ENCODE measurements at places on chromosomes 2 and 18.

- H3K27ac ChIP-seq = no peak overlapping the region
- peak overlapping the region; percentile 15 for H3K4me3 ChIP-seq
- H3K36me3 ChIP-seq = peaks cover 6% of the 10 kb centered on the region
These were observed 831 bp upstream of the D2HGDH start for GRCh38 chr2:241733391-241734207.

- H3K36me3 ChIP-seq = no peaks in the 10 kb centered on the region
- H3K4me3 ChIP-seq = no peak overlapping the region
- no peaks in the 10 kb centered on the region for H3K27me3 ChIP-seq
- no peak overlapping the region for H3K27ac ChIP-seq
- H3K4me1 ChIP-seq = peaks cover 8% of the 10 kb centered on the region
These were observed 24.9 kb upstream of the CATIP start for GRCh38 chr2:218331745-218332144.

- no peak for DNase-seq
- no peaks in the 10 kb centered on the region for H3K27me3 ChIP-seq
- H3K4me1 ChIP-seq = peaks cover 2% of the 10 kb centered on the region
- H3K36me3 ChIP-seq = no peaks in the 10 kb centered on the region
These were observed 7.3 kb upstream of the ATL2 start for GRCh38 chr2:38384338-38384737.

DNA sequence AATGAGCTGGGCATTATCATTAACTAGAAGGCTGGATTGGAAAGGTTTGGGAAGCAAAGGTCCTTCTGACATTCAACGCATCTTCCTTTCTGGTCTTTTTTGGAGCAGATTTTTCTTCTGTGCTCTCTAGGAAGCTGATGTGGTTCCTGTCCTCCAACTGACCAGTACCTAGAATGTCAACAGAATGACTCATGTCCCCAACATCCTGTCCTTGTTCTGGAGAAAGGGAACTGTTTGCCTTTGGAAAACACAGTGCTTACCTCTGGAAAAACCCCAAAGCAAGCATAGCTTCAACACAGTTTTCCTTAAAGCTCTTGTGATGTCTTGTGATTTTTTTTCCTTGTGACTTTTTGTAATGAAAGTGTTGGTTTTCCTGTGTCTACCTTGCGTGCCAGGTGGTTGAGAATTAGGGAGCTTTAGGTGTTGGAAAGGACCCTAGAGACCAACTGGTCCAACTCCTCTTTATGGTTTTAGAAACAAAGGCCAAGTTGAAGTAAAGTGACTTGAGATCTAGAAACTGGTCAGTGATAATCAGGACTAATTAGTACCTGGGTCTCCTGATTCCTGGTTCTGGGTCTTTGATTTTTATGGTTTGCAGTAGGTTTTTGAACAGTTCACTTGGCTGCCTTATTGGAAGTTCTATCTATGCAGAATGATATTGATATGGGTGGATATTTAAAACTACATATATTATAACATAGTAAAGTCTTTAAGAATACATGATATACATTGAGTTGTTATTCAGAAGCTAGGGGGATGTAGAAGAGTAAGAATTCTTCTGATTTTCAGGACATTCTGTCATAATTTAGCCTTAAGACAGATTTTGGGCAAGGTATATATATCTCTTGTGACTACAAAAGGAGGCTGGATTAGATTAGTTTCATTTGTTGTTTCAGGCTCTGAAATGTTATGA is 70.5 kb downstream of the FMNL2 start:
- H3K4me3 ChIP-seq = no peak overlapping the region
- H3K27ac ChIP-seq = peak overlapping the region; percentile 84
- no peaks in the 10 kb centered on the region for H3K27me3 ChIP-seq
- H3K4me1 ChIP-seq = peaks cover 16% of the 10 kb centered on the region
- no peak for DNase-seq

GRCh38 chr2:138365581-138365980 is 136.0 kb upstream of the SPOPL start:
- no peaks in the 10 kb centered on the region for H3K36me3 ChIP-seq
- H3K27me3 ChIP-seq = no peaks in the 10 kb centered on the region
- H3K27ac ChIP-seq = no peak overlapping the region
- H3K4me3 ChIP-seq = no peak overlapping the region
- DNase-seq = no peak

- H3K4me3 ChIP-seq = no peak overlapping the region
- no peak for DNase-seq
- H3K36me3 ChIP-seq = no peaks in the 10 kb centered on the region
These were observed 314.5 kb upstream of the MMADHC start for GRCh38 chr2:149902081-149902480.

DNA sequence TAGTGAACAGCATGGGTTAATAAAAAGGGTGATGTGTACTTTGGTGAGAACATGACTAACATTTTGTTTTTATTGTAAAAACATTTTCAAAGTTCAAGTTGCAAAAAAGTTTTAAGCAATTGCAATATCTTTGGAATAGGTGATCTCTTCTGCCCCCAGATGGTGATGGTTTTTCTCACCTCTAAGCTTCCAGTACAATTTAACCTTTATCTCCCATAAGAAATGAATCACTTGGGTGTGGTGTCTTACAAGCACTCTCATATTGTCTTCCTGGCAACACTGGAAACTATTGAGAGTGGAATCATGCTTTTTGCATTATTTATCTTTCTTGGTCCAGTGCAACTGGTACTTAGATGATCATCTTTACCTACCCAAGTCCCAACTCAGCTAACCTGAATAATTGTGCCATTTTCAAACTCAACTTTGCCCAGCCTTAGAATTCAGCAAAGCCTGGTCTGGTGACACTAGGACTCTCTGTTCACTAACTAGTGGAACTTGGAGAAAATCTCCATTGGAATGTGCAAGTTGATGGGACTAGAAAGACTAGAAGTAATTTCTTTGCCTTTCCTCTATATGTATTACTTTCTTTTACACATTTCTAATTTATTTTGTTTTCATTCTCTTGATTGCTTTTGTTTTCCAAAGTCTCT is 964.7 kb upstream of the ZEB2 start:
- no peaks in the 10 kb centered on the region for H3K36me3 ChIP-seq
- H3K27ac ChIP-seq = no peak overlapping the region
- DNase-seq = no peak
- H3K4me3 ChIP-seq = no peak overlapping the region

DNA sequence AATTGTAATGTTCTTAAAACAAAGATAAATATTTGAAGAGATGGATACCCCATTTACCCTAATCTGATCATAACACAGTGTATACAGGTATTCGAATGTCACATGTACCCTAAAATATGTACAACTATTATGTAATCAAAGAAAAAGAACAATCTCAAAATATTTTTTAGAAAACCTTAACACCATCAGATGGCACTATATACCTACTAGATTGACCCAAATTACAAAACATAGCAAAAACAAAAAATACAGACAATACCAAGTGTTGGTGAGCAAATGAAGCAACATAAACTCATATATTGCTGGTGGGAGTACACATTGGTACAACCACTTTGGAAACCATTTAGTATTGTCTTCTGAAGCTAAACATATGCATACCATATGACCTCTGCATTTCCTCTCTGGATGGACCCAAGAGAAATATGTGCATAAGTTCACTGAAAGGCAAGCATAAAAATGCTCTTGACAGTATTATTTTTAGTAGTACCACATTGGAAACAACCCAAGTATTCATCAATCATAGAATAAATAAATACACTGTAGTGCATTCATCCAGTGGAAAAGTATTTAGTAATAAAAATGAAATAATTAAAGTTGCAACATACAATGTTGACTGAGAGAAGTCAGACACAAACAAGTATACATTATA is 55.8 kb downstream of the GDF7 start:
- H3K27ac ChIP-seq = no peak overlapping the region
- H3K4me1 ChIP-seq = peaks cover 4% of the 10 kb centered on the region
- H3K27me3 ChIP-seq = no peaks in the 10 kb centered on the region
- H3K4me3 ChIP-seq = no peak overlapping the region

GRCh38 chr2:143378996-143379395 is 249.8 kb downstream of the ARHGAP15 start:
- no peak overlapping the region for H3K27ac ChIP-seq
- no peaks in the 10 kb centered on the region for H3K36me3 ChIP-seq
- DNase-seq = no peak

GRCh38 chr2:119981896-119982295 is 31.0 kb upstream of the EPB41L5 start:
- H3K27me3 ChIP-seq = no peaks in the 10 kb centered on the region
- H3K4me3 ChIP-seq = no peak overlapping the region
- H3K4me1 ChIP-seq = no peaks in the 10 kb centered on the region
- no peak overlapping the region for H3K27ac ChIP-seq

GRCh38 chr2:102473020-102473419 is at the start of gene SLC9A4:
TSS of gene SLC9A4 (plus strand) at chr2:102473226. CDS start at chr2:102473760, 534 bp downstream.
- no peak within 1 kb of the TSS for H3K4me3 ChIP-seq
- DNase-seq = peak; percentile 80

- DNase-seq = no peak
- H3K4me1 ChIP-seq = peaks cover 2% of the 10 kb centered on the region
- H3K27ac ChIP-seq = no peak overlapping the region
- no peaks in the 10 kb centered on the region for H3K36me3 ChIP-seq
- H3K4me3 ChIP-seq = no peak overlapping the region
These were observed 79.0 kb downstream of the TMEM18 start for GRCh38 chr2:598058-598802.

DNA sequence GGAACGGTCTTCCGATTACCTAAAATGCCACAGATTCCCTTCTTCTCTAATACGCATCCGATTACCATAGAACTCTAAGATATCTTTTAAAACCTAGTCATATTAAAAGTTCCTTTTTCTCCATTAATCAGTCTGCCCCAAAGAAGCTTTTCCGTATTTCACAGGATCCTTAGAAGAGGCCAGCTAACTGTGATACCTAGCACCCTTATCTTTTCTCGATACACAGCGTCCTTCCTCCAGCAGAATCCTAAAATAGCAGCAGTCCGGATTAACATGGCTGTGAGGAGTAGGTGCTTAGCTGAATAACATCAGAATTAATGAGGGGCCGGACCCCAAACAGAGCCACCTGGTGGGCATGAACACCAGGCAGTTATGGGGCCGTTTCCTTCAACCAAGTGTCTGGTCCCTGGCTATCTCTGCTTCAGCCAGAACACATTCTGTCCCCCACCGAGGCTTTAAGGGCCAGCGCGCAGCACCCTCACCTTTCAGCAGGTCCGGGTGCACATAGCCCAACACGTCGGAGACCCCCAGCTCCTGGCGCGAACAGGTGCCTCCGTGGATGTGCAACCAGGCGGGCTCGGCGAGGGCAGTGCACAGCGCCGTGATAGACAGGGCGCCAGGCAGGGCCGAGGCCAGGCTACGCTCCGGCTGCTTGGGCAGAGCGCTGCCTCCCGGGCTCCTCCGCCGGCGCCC is 995 bp downstream of the TMEM127 start:
- H3K4me3 ChIP-seq = peak overlapping the region; percentile 87
- no peak overlapping the region for H3K27ac ChIP-seq
- peaks cover 19% of the 10 kb centered on the region for H3K36me3 ChIP-seq
- H3K4me1 ChIP-seq = peaks cover 16% of the 10 kb centered on the region
